Activated T-helper 9 cell treated with anti-CD3 and anti-CD28 coated beads, Interleukin-2, amount 50 U/mL, for 16 hours (primary cell): ENCODE measurements at places on chromosomes 11 and 22.

- no peak for DNase-seq
These were observed 1.9 kb upstream of the ROBO4 start for GRCh38 chr11:124899383-124900145.

- no peak for DNase-seq
These were observed 17.3 kb downstream of the RPL27A start for GRCh38 chr11:8699903-8700302.

DNA sequence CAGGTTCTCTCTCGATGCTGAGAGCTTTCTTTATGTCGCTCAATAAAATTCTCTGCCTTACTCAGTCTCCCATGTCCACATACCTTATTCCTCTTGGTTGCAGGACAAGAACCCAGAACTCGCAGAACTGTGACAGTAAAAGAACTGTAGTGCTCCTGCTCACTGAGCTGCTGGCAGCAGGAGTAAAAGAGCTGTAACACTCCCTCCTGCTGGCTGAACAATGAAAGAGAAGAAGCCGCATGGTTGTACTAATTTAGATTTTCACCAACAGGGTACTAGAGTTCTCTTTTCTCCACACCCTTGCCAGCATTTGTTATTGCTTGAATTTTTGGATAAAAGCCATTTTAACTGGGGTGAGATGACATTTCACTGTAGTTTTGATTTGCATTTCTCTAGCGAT is 433.2 kb downstream of the GUCY1A2 start:
- DNase-seq: no peak

DNA sequence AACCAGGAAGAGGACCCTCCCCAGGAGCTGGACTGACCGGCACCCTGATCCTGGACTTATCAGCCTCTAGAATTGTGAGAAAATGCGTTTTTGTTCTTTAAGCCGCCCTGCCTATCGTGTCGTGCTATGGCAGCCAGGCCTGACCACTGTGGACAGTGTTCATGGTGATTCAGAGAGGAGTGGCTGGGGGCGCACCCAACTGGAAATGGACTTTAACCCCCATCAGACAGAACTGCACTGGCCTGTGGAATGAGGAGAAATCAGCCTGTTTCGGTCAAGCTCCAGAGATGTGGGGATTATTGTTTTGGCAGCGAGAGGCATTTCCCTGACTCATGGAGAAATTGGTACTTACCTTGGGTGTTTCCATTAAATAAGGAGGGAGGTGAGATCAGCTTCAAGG is 1437.8 kb downstream of the BRD1 start:
- no peak for DNase-seq

GRCh38 chr11:72860592-72860991 is 46.4 kb downstream of the ATG16L2 start:
- no peak for DNase-seq

DNA sequence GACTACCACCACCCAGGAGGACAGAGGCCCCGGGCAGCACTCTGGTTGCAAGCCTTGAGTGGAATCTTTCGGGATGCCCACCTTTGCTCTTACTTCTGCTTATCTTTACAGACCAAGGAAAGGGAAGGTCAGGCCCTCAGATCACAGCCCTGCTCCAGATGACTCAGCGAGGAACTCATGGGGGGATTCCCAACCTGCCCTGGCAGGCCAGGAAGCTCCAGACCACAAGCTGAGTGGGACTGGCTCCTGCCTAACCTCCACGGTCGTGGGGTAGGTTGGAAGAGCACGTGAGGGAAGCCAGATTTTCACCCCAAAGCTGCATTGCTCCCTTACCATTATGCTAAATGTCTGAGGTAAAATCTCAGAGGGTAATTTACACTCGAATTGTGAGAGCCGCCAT is 11.8 kb downstream of the TBC1D10A start:
- DNase-seq: peak; percentile 50

DNA sequence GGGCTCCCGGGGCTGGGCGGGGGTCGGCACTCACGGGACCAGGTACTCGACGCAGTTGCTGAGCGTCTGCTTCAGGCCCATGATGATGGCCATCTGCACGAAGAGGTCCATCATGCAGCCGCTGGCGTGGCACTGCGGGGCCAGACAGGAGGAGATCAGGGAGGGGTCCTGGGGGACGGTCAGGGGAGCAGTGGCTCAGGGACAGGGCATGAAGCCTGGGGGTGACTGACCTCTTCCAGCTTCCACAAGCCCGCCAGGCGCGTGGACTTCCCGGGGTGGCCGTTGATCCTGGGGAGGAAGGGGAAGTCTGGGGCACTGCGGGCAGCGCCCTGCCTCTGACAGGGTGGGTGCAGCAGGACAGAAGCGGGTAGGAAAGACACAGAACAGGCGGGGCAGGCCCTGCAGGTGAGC is 6.1 kb upstream of the SIGIRR start:
- no peak for DNase-seq

GRCh38 chr11:21485006-21485405 is 707.9 kb upstream of the ANO5 start:
- no peak for DNase-seq

GRCh38 chr11:63985812-63986155 is 454 bp upstream of the OTUB1 start:
- peak; percentile 46 for DNase-seq

GRCh38 chr11:57349491-57350274 is 11.5 kb downstream of the P2RX3 start:
- DNase-seq: peak; percentile 48

GRCh38 chr11:86587264-86588193 is 84.9 kb downstream of the ME3 start:
- no peak for DNase-seq

DNA sequence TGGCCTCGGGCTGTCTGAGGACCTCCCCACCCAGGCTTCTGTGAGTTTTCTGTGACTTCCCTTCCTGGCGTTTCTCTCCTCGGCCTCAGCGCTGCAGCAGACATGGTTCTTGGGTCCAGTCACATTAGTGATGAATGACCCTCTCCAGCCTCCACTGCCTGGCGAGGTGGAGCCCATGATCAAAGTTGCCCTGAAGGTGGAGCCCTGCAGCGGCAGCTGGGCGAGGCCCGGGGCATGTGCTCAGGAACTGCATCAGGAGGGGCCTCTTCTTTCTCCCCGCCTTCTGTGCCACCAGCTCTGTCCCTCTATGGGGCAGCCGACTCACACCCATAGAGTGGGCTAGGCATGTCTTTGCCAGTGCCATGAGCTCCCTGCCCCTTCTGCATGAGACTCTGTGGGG is 1079.7 kb downstream of the TBC1D22A start:
- no peak for DNase-seq

- no peak for DNase-seq
These were observed 2.3 kb upstream of the RAD9A start for GRCh38 chr11:67389477-67389876.

DNA sequence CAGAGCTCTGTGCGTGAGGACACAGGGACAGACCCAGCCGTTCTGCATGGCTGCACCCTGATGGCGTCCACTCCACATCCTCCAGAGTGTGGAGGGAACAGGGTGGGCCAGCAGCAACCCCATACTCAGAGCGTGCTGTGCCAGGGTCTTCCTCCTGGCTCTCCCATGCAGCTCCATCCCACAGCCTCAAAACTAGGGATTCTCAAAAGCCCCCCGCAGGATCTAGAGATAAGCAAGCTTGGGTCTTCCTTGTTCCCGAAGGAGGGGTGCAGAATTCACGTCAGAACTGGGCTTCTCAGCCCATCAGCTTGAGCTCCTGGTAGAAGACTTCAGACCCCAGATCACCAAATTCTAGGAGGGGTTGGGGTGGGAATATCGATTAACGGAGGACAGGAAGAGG is 858.8 kb downstream of the TBC1D22A start:
- DNase-seq: no peak

GRCh38 chr11:74462009-74462408 is 5.3 kb downstream of the KCNE3 start:
- no peak for DNase-seq

GRCh38 chr11:21556926-21557325 is 636.0 kb upstream of the ANO5 start:
- no peak for DNase-seq

- DNase-seq: no peak
These were observed 192.3 kb downstream of the KIRREL3 start for GRCh38 chr11:126808296-126808695.

- DNase-seq: no peak
These were observed 15.3 kb downstream of the PKNOX2 start for GRCh38 chr11:125179895-125180294.

DNA sequence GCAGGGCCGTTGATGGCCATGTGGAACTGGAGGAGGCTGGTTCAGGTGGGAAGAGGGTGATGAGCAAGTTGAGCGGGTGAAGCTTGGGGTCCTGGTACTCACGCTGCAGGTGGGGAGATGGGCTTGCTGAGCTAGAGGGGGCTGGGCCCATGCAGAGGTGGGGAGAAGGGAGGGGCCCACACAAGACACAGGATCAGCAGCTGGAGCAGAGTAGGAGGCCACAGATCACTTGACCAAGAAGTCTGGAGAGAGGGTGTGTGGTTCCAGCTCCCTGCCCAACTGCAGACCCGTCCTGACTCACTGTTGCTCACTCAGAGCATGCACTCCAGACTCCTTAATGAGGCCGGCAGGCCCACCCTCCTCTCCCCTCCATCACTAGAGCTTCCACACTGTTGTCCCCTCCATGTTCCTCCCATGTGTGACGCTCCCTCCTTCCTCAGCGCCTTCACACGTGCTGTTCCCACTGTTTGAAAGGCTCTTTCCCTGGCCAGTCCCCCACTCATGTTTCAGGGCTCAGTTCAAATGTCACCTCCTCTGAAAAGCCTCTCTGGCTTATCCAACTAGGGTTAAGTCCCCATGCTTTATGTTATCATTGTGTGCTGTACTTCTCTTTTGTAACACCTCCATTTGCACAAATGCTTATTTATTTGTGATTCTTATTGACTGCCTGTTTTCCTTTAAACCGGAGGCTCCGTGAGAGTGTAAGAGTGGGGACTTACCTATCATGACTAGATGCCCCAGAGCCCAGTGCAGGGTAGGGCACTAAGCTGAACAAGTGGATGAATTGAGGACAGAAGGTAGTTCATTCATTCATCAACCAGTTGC is 2.3 kb downstream of the CCDC86 start:
- no peak for DNase-seq

DNA sequence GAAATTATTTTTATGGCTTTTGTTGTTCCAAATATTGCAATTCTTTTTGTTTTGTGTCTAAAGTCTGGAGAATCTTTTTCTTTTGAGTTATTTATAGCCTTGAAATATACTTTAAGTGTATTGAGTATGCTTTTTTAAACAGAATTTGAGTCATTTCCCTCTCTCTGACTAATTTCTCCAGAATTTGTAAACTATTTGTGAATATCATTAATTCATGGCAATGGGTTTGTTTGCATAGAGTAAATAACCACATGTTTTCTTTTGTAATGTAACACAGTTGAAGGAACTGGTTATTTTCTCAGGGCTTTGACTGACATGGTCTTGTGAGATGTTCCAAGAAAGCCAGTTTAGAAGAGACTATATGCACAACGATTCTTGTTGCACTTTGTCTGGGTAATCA is 30.9 kb upstream of the MPEG1 start:
- DNase-seq: no peak

DNA sequence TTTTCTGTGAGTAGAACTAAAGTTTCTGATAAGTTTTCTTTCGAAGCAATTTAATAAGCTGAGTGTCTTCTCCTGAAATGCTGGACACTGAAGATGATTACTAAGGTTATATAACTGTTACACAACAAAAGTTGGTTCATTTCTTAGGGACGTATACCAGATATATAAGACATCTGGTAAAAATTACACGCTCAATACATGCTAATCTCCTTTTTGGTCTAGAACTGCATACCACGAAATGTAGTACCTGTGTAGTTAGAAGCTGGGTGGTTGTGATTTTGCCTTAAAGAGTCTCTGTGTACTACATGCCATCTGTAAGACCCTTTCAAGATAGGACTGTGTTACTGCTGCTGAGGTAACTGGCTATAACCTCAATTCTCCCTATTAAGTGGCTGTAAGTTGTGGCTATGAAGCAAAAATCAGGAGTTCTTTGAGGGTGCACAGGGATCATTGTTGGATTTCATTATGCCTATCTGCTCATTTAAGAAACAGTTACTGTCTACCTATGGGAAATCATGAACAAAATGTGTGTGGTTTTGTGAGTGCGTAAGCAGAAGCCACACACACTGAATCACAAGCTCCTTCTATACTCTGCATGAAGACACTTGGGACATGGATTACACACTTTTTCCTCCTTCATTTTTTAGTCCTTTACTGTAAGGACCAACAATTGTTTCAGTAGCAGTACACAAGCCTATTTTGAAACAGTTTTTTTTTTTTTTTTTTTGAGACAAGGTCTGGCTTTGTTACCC is 195.9 kb downstream of the SWAP70 start:
- no peak for DNase-seq

GRCh38 chr22:37335806-37336199 is 53.5 kb downstream of the CYTH4 start:
- DNase-seq: no peak

DNA sequence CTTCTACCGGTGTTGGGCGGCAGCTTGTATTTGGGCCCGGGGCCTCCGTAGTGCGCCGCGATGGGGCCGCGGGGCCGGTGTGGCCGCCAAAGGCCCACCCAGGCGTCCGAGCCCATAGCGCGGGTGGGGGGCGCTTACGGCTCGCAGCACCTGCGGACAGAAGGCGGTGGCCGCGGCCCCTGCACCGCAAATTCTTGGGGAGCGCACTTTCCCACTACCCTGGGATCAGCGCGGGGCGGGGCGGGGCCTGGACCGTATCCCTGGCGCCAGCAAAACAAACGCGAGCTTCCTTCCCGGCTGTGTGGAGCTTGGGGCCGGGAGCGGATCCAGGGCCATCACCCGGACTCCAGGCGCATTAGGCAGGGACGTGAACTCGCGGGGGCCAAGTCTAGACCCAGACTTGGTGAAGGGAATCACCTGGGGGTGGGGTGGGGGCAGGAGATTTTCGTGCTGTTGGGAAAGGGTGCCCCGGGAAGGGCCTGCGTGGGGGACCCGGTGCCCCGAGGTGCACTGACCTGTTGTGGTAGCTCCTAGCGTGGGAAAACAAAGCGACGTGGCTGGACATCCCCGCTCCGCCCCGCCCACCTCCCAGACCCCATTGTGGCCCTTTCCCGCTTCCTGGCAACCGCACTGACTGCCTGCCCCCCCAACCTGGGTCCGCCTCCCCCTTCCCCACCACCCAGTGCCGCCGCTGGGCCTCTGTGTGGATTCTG is 2.3 kb upstream of the TYMP start:
- DNase-seq: no peak
